Natural killer cell (primary cell): ENCODE measurements at places on chromosomes 5 and 9. TPM values are rescaled to one million over a fixed set of nuclear protein-coding genes. Genes with fewer than 3 reads are reported as not detected.
A peak's percentile ranks its signal among the peaks of the same experiment; 100 is the strongest.

- DNase-seq = peak; percentile 80
Measured at GRCh38 chr5:139637438-139638089, 10.6 kb upstream of the CXXC5 start.

- DNase-seq = no peak
Measured at GRCh38 chr5:80048084-80048780, 13.1 kb downstream of the THBS4 start.

DNA sequence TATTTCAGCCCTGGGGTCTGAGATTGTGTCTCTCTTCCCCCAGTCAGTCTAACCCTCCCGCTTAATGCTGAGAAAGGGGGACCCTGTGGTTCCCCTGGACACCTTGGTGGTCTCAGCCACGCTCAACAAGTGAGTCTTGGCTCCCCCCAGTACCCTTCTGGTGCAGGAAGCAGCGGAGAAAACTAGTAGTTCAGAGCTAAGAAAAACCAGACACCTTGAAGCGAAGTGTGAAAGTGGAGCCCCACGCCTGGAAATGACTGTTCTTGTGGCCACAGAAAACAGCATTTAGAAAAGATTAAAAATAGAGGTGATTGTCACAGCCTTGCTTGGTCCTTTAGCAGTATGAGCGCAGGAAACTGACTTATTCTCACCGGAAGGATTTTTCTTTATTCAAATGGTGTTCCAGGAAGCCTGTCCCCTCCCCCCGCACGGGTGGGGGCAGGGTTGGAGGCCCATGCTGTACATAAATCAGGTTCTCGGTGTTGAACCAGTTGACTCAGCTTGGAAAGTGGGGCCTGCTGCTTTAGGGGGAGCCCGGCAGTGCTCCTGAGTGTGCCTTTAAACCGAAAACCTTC is 8.1 kb downstream of the ARPC5L start:
- DNase-seq = peak; percentile 84

- no peak for DNase-seq
Measured at GRCh38 chr5:42645138-42645537, 111.5 kb upstream of the CCDC152 start.

GRCh38 chr5:6505783-6506557 is 57.3 kb downstream of the UBE2QL1 start:
- no peak for DNase-seq

GRCh38 chr9:76652894-76653293 is 111.3 kb upstream of the PCA3 start:
- DNase-seq = no peak

DNA sequence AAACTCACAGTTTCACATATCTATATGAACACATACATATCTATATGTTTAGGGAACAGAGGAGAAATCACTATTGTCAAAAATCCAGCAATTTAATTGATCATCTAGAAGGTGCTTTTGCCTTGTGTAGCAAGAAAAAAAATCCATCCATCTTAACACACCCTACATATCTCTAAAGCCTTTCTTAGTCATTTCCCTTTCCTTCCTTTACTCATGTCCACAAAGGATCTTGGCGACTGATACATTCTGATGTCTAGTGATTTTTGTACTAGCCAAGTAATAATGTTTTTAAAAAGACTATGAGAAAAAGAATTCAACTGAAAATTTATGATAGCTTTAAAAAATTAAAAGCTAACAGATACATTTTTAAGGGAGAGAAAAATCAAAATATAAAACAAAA is 22.5 kb downstream of the ZDHHC21 start:
- no peak for DNase-seq

GRCh38 chr5:147177125-147177840 is 57.5 kb upstream of the STK32A start:
- DNase-seq = no peak

- DNase-seq = no peak
Measured at GRCh38 chr5:123176224-123176937, 87.3 kb downstream of the PRDM6 start.

DNA sequence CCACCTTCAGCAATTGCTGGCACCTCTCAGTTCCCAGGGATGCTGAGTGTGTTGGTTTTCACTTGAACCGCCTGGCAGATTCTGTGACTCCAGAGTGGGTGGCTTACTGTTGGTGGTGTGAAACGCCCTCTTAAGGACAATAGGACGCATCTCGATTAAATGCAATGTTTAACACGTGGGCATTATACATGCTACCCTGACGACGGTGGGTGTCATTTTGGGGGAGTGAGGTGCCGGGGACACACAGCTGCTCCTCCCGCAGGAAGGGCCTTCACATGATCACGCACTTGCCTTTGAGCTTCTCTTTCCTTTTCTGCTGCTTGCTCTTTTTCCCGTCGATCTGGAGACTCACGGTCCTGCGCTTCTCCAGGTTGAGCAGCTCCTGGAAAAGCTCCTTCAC is 29.7 kb downstream of the DIRAS2 start:
- no peak for DNase-seq

- no peak for DNase-seq
Measured at GRCh38 chr9:121268851-121269641, 1.1 kb downstream of the GSN start.

DNA sequence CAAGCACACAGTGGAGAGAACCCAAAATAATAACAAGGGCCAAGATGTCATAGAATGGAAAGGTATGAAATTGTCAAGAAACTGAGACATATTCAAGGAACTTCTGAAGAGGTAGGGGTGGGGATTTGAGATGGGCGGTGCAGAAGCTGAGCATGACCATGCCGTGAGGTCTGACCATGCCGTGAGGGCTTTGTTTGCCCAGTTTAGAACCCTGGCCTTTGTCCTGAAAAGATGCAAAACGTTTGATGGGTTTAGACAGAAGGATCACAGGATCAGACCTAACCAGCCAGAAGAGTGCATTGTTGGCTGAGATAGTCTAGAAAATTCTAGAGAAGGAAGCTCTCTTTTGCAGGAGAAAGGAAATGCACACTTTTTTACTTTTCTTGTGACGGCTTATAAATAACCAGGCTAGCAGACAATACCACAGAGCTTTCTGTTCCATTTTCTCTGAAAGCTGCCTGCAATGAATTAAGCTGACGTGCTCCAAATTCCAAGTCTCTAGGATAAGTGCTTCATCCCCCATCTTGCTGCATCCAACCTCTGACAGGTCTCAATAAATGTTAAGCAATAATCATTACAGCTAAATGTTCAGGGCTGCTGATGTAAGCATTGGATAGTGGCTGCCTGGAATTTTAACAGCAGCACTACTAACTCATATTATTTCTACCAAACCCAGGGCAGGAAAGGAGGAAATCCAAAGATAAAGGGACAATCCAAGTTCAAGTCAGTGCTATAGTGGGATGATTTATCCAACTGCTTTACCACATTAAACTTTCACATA is 110.9 kb upstream of the IL6ST start:
- DNase-seq = no peak

DNA sequence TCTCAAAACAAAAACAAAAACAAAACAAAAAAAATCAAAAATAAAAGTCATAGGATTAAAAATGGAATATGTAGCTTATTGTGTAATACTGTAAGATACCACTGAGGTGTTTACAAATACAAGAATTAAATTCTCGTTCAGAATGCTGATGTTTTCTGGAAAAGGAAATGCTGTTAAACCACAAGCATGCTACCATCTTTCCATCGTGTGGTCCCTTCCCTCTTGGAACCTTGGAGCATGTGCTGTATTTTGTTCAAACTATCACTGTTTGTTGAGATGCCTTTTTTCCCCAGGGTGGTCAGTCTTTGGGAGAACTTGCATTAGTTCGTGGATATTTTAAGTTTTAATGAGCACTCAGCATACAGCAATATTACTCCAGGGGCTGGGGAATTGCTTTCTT is 39.7 kb downstream of the SUB1 start:
- no peak for DNase-seq

- DNase-seq = no peak
Measured at GRCh38 chr9:137381501-137382443, 41.2 kb downstream of the EXD3 start.

GRCh38 chr5:146947181-146947941 is 68.8 kb upstream of the PPP2R2B start:
- DNase-seq = peak; percentile 44

DNA sequence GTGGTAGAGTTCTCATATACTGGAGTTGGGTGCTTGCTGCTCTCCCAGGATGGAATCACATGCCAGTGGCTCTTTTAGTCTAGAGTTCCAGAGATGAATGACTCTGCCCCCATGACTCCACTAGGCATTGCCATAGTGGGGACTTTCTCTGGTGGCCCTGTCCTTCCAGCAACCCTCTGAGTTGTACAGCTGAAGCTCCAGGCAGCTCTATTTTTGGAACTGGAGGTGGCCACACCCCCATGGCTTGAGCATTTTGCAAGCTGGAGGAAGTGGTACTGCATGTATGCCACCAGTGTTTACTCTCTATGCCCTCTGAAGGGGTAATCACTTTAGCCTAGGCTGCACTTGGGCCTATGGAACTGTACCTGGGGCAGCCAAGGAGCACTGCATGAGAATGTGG is 112.6 kb downstream of the RANBP17 start:
- no peak for DNase-seq

DNA sequence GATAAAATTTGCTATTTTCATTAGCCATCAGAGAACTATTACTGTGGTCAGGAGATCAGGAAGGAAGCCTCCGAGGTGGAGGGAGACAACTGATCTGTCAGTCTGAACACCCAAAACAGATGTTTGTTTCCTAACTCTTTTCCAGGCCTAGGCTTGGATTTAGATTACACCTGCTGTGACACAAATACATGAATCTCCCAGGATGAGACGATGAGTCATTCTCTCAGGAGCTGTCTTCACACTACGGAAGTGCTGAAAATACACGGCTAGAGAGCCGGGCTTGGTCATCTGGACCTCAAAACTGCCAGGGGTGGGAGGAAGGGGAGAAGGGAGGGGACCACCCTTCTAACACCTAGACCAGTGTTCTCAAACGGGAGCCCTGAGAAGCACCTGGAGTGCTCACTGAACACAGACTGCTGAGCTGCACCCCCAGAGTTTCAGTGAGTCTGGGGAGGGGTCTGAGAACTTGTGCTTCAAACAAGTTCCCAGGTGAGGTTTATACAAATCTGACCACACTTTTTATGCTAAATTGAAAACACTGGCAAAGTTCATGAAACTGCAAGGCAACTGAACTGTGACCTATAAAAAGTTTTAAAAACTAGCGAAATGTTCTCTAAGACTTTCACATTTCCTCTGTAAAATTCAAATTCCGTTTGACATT is 80.3 kb upstream of the EQTN start:
- no peak for DNase-seq

- DNase-seq = no peak
Measured at GRCh38 chr9:133665096-133665495, 28.9 kb downstream of the DBH start.

GRCh38 chr5:166340039-166340438 is 1951.4 kb upstream of the WWC1 start:
- DNase-seq = no peak

GRCh38 chr5:178257650-178258049 is 25.0 kb upstream of the PHYKPL start:
- no peak for DNase-seq

- no peak for DNase-seq
Measured at GRCh38 chr5:55316837-55317236, 9.0 kb downstream of the MTREX start.

DNA sequence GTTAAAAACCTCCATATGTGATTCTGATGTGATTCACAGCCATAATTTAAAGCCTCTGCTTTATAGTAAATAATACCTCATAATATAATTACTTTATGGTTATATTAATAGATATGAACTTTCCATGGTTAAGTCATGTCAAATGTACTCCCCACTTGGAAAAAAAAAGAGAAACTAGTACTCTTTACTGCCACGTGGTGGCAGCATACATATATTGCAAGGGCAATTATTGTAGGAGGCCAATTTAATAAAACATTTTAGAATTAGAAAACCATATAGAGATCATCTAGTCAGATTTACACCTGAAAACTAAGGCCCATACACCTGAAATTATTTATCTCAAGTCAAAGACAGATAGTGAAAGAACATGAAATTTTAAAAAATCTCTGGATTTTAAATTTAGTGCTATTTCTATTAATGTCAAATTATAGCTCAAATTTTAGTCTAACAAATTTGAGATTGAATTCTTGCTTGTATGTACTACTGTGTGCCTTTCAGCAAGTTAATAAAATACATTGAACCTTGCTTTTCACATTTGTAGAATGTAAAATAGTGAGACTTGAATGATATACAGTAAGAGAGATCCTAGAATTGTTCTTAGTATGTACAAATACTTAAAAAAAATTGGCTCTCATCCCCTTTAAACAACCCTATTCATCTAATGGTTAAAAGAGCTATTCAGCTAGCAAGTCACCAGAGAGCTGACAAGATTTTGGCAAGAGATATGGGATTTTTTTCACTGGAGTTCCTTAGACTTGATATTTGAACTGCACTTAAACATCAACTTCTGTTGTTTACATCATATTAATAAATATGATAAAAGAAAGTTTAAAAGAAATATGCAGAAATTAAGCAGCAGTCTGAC is 603.8 kb downstream of the TLE4 start:
- DNase-seq = peak; percentile 36

DNA sequence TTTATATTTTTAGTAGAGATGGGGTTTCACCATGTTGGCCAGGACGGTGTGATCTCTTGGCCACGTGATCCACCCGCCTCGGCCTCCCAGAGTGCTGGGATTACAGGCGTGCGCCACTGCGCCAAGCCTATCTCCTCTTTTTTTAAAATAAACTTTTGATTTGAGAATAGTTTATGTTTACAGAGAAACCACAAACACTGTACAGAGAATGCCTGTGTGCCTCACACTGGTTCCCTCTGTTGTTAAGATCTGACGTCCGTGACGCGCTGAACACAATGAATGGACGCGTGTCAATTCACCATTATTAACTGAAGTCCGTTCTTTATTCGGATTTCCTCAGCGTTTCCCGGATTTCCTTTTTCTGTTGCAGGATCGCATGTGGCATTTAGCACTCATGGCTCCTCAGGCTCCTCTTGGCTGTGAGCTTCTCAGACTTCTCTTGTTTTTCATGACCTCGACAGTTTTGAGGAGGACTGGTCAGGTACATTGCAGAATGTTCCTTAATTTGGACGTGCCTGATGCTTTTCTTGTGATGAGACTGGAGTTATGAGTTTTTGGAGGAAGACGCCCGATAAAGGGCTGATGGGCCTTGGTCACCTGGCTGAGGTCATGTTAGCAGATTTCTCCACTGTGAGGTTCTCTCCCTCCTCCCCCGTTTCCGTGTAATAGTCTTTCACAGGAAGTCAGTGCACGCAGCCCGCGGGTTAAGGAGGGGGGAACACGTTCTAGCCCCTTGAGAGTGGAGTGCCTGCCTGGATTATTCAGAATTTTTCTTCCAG is 69.6 kb downstream of the ANKRD33B start:
- peak; percentile 64 for DNase-seq

GRCh38 chr5:31531543-31531887 is 378 bp downstream of the DROSHA start:
- DNase-seq = peak; percentile 43

The RPL35 gene
- 716 TPM for total RNA-seq

The ITGA2 gene
- total RNA-seq = 0.20 TPM

The SPATA31E1 gene
- total RNA-seq = not detected

The PCDHB6 gene
- total RNA-seq = not detected

The PDE8B gene
- not detected for total RNA-seq

The FOXD4L6 gene
- not detected for total RNA-seq

The CTNND2 gene
- total RNA-seq = not detected

The C7 gene
- not detected for total RNA-seq

The MEIKIN gene
- not detected for total RNA-seq

The EIF4E1B gene
- not detected for total RNA-seq

The C5orf24 gene
- 42.7 TPM for total RNA-seq
